ENCODE measurements at places on chromosomes 12 and 14.

DNA sequence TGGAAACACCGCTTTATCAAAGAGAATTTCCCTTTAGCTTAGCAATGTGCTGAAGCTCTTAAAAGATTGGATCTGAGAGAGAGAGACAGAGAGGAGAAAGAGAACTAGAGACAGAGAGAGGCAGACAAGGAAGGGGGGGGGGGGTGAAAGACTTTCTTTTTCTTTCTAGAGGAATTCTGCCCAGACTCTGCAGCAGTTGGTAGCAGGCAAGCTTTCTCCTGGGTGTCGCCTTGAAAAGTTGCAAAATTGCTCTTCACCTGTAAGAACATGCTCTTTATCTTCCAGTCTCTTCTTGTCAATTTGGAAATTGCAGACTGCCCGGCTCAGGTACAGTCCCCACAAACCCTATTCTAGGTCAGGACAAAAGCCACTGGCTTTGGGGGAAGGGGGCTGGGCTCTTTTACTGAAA lies 2.9 kb upstream of the OTX2 start:
- no peak for DNase-seq

- DNase-seq: no peak
Measured at GRCh38 chr12:482061-482460, 22.3 kb downstream of the B4GALNT3 start.

DNA sequence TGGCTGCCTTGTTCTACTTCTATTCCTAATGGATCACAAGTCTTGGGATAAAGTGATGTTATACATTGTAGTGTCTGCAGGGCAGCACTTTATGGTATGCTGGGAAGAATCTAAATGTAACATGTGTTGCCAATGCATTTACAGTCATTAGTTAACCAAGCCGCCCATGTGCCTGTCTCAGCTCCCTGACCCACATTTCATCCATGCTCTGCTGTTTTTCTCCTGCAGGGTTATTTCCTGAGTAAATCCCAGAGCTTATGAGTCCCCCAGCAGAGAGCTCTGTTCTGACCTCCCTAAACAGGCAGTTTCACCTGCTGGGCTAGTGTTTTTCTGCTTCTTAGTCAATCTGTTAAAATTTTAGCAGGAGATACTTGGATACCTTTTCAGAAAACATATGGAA lies 4.4 kb upstream of the TMTC2 start:
- no peak for DNase-seq

DNA sequence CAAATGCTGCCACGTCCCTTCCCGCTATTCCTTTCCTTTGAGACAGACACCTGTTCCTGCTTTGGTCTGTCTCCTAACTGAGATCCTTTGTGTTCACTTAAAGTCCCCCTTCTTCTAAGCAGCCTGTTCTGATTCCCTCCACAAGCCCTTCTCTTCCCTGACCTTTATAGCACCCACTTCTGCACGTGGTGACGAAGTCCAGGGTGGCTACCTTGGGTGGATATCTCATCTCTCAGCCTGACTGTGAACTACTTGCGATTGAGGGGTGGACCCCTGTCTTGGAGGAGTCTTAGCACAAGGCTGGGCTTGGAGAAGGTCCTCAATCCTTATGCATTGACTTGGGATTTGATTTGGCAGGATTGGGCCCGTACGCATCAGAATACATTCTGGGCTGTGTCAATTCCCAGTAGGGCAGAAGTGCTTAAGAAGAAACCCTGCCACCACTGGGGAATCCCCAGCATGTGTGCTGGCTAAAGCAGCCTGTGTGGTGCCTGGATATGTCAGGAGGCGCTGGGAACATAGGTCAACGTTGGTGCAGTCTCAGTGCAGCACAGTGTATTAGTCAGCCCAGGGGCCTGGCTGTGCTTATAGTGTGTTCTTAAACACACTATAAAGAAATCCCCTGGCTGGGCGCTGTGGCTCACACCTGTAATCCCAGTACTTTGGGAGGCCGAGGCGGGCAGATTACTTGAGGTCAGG lies 23.6 kb downstream of the KRT80 start:
- no peak for DNase-seq

DNA sequence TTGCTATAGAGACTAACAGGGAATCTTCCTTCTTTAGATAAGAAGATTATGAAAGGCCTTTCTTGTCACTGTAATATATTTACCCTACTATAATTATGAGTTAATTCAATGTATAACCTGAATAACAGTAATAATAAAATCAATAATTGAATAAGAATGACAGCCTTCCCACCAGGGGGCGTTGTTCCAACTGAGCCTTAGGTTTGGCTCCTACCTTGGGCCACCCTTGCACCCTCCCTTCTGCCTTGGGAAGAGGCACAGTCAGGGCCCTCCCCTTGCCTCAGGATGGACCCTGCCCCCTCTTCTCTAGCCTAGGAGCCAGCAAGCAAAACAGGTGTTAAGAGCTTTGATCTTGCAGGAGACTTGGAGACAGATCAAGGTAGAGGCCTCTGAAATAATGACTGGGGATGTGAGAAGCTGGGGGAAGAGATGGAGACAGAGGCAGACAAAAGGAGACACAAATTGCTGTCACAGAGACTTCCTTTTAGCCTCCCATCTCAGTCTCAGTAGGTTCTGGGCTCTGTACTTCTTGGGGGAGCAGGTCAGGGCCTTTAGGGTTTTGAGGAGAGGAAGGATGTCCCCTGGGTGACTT lies 40.1 kb upstream of the CISTR start:
- DNase-seq: no peak

- no peak for DNase-seq
Measured at GRCh38 chr12:100927826-100928225, 133.2 kb downstream of the ANO4 start.

- no peak for DNase-seq
Measured at GRCh38 chr14:69605738-69606137, 5.7 kb upstream of the SUSD6 start.

DNA sequence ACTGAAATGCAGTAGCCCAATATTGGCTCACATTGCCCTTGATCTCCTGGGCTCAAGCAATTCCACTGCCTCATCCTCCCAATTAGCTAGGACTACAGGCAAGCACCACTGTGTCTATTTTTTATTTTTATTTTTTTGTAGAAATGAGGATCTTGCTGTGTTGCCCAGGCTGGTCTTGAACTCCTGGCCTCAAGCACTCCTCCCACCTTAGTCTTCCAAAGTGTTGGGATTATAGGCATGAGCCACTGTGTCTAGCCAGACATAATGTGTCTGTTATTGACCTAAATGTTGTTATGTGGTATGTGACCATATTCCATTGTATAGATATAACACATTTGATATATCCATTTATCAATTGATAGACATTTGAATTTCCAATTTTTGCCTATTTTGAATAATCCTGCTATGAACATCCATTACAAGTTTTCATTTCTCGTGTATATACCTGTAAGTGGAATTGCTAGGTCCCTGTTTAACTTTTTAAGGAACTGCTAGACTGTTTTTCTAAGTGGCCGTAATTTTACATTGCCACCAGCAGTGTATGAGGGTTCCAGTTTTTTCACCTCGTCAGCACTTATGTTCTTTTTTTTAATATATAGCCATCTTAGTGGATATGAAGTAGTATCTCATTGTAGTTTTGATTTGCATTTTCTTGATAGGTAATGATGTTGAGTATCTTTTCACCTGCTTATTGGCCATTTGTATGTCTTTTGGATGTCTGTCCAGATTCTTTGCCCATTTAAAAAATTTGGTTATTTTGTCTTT lies 9.4 kb downstream of the USP15 start:
- no peak for DNase-seq

- DNase-seq: no peak
Measured at GRCh38 chr12:111964935-111965334, 48.0 kb downstream of the TMEM116 start.

GRCh38 chr12:65155784-65156183 lies 13.6 kb upstream of the LEMD3 start:
- no peak for DNase-seq

GRCh38 chr12:26791301-26791791 lies 41.6 kb downstream of the ITPR2 start:
- no peak for DNase-seq

GRCh38 chr12:105705765-105706164 lies 375.3 kb downstream of the C12orf75 start:
- no peak for DNase-seq

- DNase-seq: no peak
Measured at GRCh38 chr14:96926001-96926400, 128.8 kb downstream of the VRK1 start.

DNA sequence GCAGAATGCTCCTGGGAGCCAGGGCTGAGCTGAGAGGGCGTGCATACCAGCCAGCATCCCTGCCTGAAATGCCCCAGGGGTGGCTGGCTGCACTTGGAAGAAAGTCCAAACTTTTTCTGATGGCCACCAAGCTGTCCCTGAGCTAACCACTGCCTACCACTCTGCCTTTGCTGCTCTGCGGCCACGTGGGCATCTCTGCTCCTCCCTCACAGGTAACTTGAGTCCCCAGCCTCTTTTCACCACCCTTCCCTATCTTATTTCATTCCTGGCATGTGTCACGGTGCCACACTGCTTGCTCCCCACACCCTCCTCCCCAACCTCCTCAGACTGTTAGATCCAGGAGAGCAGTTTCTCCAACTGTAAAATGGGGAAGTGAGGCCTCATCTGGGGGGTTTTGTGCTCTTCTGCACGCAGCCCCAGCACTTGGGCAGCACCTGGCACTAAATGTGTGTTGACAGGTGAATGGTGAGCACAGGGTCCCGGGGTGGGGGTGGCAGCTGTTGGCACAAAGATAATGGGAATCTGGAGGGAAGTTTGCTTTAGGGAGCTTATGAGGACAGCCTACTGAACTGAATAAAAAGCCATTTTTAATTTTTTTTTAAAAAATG lies 113.0 kb downstream of the GLT1D1 start:
- DNase-seq: no peak

- no peak for DNase-seq
Measured at GRCh38 chr12:54159140-54159539, 29.6 kb downstream of the SMUG1 start.

DNA sequence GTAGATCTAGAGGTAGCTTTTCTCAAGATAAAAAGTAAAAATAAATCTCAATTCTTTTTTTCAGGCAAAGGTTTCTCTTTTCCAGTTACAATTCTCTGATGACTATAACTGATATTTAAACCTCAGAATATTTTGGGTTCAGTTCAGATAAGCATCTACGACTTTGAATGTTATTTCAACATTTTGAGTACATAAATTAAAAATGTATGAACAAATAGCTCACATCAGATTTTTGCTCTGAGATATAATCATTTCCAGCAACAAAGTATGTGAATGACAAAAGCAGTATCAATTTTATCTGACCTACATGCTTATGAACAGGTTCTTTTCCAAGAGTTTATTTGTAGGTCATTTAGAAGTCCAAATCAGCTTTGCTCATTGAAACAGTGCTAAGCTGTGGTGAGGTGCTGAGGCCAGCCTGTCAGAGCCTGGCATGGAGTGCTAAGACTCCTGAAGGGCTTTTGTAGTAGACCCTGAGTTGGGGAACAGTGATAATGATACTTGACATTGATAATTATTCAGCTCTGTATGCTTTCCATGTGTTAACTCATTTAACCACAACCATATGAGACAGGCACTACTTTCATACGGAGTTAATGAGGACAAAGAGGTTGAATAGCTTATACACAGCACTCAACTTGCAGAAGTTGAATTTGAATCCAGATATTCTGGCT lies 205.0 kb upstream of the DCN start:
- DNase-seq: no peak

DNA sequence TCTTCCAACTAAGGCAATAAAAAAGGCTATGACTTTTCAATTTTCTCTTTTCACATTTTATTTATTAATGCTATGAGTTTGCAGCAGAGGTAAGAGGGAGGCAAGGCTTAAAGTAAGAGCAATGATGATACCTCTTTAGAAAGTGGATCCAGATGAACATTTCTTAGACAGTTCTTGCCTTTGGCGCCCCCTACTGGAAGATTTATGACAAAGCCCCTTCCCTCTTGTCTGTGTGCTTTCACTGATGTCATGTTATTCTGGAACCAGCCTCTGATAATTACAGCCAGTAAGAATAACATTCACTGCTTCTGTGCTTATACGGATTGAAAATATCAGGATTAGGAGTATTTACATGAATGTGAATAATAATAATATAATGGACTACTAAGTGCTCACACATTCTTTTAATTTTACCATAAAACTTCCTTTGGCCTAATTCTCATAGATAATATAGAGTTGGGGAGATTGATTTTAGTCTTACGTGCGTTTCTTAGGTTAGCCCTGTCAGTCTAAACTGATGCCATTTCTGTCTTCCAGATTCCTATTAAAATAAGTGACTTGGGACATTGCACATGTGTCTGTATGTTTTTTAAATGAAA lies 1929.9 kb upstream of the SEL1L start:
- no peak for DNase-seq

DNA sequence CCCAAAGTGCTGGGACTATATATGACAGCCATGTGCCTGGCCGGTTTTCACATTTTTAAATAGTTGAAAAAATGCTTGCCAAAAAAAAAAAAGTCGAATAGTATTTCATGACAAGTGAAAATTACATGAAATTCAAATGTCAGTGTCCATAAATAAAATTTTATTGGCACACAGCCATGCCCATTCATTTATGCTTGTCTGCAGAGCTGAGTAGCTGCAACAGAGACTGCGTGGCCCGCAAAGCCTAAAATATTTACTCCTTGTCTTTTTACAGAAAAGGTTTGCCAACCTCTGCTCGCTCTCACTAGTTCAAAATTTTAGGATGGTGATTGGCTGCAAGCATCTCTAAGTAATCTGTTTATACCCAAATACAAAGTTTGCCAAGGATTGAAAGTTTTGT lies 49.2 kb downstream of the TESC start:
- no peak for DNase-seq

DNA sequence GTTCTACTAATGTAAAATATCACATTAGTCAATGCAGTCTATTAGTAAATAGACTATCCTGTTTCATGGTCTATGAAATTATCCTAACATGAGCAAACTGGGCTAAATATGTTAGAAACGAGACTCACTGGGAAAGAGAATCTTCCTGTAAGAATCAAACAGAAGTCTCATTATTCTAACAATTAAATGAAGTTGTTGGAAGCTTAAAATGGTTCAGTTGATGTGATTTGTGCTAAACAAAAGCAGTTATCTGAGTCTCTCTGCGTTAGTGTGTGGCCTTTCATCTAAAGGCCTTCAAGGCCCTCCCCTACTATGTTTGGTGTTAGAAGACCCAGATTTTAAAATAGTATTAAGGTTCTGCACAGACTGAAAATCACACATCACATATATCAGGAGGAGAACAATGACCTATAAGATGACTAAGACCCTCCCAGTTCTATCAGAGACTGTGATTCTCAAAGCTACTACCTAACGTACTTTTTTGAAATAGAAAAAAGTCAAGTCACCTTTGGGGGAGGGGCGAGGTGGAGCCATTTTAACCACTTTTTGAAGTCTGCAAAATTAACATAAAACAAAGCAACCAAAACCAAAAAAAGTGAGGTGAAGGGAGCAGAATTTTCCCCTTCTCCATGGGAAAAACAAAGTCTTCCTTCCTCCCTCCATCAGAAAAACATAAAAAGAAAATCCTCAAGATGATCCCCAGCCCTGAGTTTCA lies 82.3 kb downstream of the DENND5B start:
- no peak for DNase-seq

Data from occipital lobe (tissue), 3 donors.